Left colon (tissue), 2 donors: ENCODE measurements at places on chromosomes 3 and 15.

DNA sequence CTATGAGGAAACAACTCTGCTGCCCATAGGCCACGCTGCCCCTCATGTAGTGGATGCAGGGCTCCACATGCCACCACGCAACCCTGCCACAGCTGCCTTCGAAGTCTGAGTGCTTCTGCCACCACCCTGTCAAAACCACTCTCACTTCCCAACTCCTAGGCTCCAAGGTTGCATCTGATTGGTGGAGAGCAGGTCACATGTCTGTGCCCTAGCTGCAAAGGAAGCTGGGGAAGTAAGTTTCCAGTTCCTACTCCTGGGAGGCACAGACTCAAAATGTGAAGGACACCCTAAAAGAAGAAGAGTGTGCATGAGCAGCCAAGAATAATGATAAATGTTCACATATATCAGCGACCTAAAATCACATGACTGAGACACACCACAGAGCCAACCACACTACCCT, 31.9 kb upstream of the TICRR start:
- DNase-seq = no peak

DNA sequence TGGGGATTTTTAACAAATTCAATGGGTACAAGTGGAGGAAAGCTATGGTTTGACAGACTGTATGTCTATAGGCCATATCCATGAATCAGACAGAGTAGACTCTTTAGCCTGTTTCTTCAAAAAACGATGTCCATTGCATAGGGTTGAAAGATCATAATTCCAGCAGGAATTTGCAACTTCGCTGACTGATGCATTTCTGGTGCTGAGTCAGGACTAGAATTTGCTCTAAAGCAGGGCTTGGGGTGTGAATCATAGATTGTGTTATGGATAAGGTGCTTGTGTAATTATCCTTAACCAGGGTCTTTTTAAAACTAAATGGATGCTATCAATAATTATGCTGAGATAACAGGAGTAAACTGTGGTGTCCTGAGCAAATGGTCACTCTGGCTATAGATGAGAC, 200.4 kb upstream of the TBC1D5 start:
- DNase-seq = no peak

GRCh38 chr3:143166376-143166775, 46.8 kb downstream of the CHST2 start:
- no peak for DNase-seq

GRCh38 chr3:54819946-54820345, 107.9 kb downstream of the LRTM1 start:
- DNase-seq = no peak

DNA sequence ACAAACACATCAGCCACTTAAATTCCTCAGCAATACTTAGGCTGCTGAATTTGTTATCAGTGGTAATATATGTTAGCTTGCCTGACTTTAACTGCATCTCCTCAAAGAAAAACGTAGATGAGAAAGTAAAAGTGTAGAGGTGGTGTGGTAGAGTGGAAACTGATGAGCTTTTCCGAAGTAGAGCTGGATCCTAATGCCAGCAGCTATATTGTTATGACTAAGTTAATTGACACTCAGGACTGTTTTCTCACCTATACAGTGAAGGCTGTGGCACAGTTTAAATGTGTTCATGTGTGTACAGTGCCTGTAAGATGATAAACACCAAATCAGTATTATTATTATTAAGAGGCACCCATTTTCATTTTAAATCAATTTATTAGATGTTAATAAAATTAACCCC, 174.9 kb downstream of the TNIK start:
- no peak for DNase-seq

- DNase-seq = no peak
Measured at GRCh38 chr3:36663666-36664291, 100.6 kb downstream of the DCLK3 start.
